ENCODE measurements at places on chromosomes 16 and 17.

GRCh38 chr16:12760819-12761611 lies 42.7 kb downstream of the CPPED1 start:
- DNase-seq = no peak

GRCh38 chr16:54985668-54986067 lies 55.0 kb downstream of the IRX5 start:
- DNase-seq = no peak

- DNase-seq = no peak
Observed at GRCh38 chr16:11140098-11140375, 116.0 kb downstream of the SOCS1 start.

DNA sequence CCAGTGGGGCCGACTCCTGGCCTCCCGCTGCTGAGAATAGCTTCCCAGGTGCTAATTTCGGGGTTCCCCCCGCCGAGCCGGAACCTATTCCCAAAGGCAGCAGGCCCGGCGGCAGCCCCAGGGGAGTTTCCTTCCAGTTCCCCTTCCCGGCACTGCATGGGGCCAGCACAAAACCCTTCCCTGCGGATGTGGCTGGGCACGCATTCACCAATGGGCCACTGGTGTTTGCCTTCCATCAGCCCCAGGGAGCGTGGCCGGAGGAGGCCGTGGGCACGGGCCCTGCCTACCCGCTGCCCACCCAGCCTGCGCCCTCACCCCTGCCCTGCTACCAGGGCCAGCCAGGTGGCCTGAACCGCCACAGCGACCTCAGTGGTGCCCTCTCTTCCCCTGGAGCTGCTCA lies 24.9 kb upstream of the ZFPM1 start:
- no peak for DNase-seq

GRCh38 chr16:191831-192230 lies 11.6 kb downstream of the HBQ1 start:
- no peak for DNase-seq
